ENCODE measurements at places on chromosomes 16 and 17. TPM values are rescaled to one million over a fixed set of nuclear protein-coding genes. Genes with fewer than 3 reads are reported as not detected.

GLTPD2 gene
- total RNA-seq = not detected

IL4R gene
- 53.4 TPM for total RNA-seq

ATP2A3 gene
- total RNA-seq = 2.6 TPM

SDR42E2 gene
- total RNA-seq = 0.16 TPM

DNA sequence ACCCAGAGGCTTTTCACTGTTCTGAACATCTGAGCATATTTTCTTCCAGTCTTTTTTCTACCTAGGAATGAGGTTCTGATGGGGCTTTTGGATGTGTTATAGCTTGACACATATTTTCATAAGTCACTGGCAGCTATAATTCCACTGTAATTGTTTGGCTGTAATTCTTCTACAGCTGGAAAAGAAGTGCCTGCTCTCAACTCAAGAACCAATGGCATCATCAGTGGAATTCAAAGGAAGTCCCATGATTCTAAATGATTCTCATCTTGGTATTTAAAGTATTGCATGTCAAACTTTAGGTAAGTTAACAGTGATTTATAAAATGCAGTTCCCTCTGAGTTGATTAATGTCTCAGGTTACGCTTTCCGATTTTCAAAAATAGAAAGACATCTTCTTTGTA is 16.8 kb downstream of the WIPI1 start:
- no peak for DNase-seq

GRCh38 chr17:33086041-33086440 is 94.4 kb downstream of the SPACA3 start:
- no peak for DNase-seq

DNA sequence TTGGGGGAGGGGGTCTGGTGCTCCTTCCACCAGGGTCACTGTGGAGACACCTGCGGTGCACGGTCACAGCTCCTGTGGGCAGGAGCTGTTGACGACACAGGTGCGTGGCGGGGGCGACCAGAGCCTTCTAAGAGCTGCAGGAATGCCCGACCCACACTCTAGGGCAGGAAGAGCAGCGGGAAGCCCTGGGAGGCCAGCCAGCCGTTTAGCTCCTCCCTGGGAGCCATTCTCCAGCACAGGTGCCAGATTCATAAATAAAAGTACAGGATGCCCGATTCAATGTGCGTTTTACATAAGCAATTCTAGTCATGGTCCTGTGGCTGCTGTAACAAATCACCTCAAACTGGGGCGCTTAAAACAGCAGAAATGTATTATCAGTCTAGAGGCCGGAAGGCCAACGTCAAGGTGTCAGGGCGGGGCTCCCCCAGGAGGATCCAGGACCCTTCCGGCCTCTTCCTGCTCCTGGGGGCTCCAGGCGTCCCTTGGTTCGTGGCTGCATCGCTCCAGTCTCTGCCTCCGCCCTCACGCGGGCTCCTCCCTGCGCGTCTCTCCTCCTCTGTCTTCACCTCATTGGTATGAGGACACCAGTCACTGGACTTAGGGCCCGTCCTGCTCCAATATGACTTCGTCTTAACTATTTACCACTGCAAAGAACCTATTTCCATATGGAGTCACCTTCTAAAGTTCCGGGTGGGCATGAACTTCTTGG is 155.4 kb downstream of the FOXL1 start:
- no peak for DNase-seq

Measured in breast epithelium (tissue), 4 donors.